ENCODE measurements at places on chromosomes 11 and 22.

DNA sequence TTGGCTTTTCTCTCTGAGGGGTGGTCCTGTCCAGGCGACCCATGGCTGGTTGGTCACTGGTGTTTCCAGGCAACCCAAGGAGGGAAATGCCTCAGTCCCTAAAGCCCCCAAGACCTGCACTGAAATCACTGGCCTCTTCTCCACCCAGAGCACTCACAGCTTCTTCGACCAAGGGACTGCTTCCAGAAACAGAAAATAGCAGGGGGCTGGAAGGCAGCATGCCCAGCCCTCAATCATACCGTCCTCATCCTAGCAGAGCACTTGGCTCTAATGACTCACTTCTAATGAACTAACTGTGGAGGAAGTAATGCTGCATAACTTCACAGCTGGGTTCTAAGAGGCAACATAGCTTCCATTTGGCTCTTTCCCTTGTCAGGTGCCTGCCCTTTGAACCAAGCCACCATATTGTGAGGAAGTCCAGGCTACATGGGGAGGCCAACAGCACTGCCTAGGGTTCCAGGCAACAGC is 27.6 kb downstream of the DKK3 start:
- DNase-seq, result no peak

DNA sequence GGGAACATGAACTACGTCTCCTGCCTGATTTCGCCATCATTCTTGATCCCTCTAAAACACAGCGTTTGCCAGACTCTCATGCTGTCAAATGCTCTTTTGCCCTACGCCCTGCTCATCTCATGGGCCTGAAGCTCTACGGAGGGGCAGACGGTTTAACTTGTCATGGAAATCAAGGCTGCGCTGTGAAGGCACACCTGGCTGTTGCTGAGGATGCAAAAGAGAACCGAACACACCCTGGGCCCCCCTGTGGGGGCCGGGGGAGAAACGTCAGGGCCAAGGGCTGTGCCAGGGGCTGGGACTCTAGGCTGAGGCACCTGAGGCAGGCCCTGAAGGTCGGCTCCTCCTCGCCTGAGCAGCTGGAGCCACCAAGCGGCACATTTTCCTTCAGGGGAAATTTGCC is 957.2 kb downstream of the BRD1 start:
- no peak for DNase-seq

GRCh38 chr11:8006349-8006977 is 19.3 kb downstream of the EIF3F start:
- peak; percentile 63 for DNase-seq

- no peak for DNase-seq
Measured at GRCh38 chr11:132743601-132744000, 788.7 kb downstream of the OPCML start.

DNA sequence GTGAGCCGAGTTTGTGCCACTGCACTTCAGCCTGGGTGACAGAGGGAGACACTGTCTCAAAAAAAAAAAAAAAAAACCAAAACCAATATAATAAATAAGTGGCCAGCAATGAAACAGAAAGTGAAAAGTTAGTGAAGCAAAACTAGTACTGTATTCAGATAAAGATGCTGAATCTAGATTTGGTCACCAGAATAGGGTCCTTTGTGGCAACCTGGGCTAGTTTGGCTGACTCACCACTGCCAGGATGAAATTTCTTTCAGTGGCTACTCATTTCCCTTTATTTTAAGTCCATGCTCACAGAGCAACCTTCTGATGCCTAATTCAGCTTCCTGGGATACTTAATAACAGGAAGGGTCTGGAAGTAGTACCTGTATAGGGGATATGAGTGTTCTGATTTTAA is 26.0 kb downstream of the LIMK2 start:
- DNase-seq, result no peak

DNA sequence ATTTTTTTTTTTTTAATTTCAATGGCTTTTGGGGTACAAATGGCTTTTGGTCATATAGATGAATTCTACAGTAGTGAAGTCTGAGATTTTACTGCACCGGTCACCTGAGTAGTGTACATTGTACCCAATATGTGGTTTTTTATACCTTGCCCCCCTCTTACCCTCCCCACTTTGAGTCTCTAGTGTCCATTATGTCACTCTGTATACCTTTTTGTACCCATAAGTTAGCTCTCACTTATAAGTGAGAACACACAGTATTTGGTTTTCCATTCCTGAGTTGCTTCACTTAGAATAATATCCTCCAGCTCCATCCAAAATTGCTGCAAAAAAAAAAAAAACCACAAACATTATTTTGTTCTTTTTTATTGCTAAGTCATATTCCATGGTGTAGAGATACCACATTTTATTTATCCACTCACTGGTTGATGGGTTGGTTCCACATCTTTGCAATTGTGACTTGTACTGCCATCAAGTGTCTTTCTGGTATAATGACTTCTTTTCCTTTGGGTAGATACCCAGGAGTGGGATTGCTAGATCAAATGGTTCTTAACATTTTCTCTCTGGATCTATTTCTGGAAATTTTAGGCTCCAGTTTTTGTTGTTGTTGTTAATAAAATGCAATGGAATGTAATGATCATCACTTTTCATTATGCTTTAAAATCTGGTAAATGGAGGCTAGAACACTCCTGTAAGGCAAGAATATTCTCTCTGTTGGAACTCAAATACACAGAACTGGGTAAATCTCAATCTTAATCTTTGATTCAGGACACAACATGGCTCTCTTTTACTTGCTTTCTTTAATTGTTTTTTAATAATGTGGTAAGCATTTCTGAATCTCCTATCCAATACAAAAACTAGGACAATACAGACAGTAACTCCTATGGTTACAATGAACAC is 10.3 kb downstream of the NEAT1 start:
- DNase-seq, result no peak

DNA sequence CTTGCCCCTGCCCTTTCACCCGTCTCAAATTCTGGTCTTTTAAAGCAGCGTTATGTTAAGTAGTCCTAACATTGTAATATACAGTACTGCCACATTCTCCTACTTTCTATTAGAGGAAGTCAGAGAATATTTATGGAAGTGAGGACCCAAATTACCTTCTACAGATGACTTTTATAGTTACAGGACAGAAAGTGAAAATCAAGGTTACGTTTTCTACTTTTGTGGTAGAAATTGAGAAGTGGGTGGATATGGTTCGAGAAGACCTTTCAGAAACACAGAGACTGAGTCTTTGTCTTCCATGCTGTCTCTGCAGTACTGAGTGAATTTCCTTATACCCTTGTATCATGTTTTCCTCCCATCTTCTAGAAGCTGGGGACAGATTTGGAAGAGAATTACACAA is 17.1 kb downstream of the SC5D start:
- DNase-seq, result no peak

- DNase-seq, result no peak
Measured at GRCh38 chr11:33574331-33574730, 126.3 kb downstream of the C11orf91 start.

DNA sequence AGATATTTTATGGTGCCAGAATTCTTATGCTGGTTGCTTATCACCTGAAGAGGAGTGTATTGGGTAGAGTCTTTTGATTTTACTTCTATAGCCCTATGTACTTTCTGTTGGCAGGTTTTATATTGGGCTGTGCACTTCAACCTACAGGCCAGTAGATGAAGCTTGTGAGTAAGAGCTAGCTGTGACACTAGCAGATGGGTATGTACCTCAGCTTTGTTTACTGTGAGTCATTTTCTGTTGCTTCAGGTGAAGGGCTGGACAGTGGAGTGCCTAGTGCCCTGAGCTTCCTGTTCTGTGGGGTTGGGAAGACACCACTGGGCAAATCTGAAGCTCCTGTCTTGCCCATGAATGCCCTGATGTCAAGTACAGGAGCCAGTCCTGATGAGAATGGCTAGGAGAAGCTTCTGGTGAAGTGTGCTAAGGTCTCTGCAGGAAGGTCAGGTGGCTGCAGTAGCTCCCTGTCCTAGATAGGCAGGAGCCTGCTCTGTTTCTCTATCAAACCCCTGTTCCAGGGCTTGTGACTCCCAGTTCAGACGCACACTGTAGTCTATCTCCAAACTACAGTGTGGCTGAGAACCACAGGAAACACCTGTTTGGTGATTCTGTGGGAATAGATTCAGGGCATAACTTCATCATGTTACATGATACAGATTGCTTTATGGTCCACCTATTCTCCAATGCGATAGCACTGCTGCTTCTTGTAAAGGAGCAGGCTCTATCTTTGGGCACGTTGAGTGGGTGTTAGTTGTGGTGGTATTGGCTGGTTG is 755.7 kb downstream of the KCNA4 start:
- DNase-seq, result peak; percentile 51

- no peak for DNase-seq
Measured at GRCh38 chr22:30321461-30321860, 5.3 kb downstream of the TBC1D10A start.

- no peak for DNase-seq
Measured at GRCh38 chr22:37300551-37301017, 18.3 kb downstream of the CYTH4 start.

GRCh38 chr11:11813288-11813962 is 28.3 kb upstream of the USP47 start:
- DNase-seq, result peak; percentile 94

DNA sequence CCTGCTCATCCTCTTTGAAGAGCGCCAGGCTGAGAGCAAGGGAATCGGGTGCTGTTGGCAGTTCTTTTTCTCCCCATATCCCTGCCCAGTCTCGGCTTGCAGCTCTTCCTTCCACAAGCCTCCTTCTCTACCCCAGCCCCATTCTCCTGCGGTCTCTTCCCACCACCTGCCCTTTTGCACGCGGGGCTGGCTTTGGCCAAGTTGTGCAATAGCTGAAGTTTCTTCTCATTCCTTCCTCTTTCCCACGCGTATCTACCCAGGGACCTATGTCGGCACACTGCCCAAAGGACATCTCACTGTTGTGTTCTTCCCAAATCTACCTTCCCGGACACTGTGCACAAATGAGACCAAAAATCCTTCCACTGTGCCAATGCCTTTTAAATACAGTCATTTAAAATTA is 22.3 kb upstream of the HTR3A start:
- DNase-seq, result no peak

DNA sequence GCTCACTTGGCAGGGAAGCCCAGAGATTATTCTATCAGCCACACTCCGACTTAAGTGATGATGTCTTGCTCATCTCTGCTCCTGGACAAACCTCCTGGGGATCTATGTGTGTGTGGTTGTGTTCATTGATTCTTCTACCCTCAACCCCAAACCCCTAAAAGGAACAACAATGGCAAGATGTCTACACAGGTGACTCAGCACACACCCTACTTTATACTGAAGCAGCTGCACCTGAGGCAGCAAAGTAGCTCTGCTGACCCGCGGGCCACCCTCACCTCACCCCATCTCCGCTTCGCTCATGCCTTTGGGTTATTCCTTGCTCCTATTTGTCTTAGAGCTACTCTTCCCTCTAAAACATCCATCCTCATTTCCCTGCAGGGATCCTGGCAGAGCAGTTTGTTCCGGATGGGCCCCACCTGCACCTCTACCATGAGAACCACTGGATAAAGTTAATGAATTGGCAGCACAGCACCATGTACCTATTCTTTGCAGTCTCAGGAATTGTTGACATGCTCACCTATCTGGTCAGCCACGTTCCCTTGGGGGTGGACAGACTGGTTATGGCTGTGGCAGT is 38.7 kb downstream of the TMEM45B start:
- no peak for DNase-seq

DNA sequence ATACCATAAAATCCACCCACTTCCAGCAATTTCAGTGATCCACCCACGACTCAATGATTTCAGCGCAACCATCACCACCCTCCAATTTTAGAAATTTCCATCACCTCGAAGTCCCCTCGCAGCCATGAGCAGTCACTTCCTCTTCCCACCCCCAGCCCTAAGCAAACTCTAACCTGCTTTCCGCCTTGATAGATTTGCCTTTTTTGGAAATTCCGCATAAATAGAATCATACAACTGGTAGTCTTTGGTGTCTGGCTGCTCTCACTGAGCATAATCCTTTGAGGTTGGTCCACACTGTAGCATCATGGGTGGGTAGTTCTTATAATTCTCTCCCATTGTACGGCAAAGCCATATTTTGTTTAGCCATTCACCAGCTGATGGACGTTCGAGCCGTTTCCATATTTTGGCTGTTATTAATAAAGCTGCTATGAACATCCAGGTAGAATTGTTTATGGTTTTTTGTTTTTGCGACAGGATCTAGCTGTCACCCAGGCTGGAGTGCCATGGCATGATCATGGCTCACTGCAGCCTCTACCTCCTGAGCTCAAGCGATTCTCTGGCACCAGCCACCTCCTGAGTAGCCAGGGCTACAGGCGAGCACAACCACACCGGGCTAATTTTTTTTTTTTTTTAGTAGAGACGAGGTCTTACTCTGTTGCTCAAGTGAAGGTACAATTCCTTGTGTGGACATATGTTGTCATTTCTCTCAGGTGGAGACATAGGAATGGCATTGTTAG is 16.0 kb downstream of the PIM3 start:
- no peak for DNase-seq

GRCh38 chr22:23682827-23683355 is 7.9 kb upstream of the RGL4 start:
- DNase-seq, result no peak

All from HepG2 (cell line).